ENCODE measurements at places on chromosomes 4 and X.

DNA sequence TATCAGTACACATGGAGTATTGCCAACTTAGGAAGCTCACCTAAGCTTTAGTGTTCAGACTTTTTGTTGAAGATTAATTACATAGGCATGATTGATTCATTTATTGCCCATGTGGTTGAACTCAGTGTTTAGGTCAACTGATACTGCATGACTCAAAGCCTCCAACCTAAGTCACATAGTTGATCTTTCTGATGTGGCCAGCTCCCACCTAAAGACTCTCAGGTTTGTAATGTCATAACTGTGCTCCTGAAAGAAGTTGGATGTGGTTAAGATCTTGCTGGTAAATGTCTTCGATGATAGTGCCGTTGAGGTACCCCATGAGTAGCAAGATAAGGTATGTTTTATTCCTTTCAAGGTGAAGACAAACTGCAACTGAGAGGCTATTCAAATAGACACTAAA is 192.5 kb downstream of the EDA start:
- no peak for DNase-seq

- peak; percentile 14 for DNase-seq
These were observed 708.8 kb upstream of the GRIA3 start for GRCh38 chrX:122475306-122475705.

DNA sequence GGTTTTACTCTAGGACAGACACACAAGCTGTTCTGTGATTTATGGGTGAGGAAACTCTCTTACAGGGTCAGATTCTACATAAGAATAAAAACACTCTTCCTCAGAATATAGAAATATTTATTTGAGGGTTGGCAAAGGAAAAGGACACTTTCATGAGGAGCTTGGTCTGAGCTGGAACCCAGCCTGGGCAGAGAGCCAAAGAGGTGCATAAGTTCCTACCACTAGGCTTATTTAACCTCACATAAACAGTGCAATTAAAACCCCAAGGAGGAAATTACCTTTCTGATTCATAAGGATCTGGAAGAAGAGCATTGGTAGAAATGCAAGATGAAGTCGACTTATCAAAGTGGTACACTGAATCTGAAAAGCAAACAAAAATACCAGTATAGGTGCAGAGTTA is 32.9 kb downstream of the SETD7 start:
- DNase-seq, result no peak

DNA sequence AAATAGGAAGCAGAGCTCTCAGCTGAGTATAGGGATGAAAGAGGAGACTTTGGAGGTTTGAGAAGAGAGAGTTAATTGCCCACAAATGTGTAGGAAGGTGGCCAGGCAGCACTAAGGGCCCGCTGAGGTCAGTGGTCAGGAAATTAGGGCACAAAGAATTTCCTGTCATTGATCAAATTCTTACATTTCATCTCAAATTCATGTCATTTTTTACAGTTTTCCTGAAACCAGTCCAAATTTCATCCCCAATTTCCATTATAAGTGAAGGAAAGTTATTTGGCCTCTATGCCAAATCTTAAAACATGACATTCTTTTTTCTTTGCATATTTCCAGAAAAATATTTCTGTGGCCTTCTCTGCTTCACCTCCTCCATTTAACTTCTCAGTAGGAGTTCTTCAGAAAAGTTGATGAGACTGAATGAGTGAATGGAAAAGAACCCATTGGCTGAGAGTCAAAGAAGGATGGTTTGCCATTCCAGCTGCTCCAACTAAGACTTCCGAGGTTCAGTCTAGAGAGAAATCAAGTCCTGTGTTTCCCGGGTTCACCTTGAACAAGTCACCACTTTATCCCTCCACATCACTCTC is 68.7 kb upstream of the SPRY1 start:
- peak; percentile 60 for DNase-seq

DNA sequence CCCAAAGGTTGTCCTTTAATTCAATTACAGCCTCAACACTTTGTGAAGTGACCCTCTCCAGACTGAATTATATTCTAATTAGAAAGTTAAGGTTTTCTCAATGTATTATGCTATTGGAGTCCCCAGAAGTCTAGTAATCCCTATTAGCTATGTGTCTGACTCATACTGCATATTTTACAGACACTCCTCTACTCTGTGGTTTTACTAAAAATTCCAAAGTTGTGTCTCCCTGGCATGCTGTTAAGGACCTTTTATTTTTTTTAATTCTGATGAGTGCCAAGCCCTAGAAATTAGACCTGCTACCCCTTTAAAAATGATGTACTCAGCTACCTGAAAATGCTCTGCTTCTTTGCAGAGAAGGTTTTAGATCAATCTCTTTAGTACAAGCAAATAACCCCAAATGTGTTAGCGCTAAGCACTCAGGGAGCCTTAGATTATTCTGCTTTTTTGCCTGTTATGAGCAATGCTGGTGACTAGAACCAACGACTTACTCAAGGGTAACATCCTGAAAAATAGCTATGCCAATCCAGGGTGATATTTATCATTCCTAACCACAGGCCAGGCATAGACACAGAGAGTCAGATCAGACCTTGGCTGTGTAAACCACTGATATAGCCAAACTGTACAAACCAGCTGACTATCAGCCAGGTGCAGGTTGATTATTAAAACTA is 26.1 kb upstream of the CXCL13 start:
- peak; percentile 92 for DNase-seq

- DNase-seq, result no peak
These were observed 384.4 kb downstream of the PCDH7 start for GRCh38 chr4:31104577-31104976.

GRCh38 chrX:19897091-19897490 is 9.7 kb upstream of the SH3KBP1 start:
- no peak for DNase-seq

DNA sequence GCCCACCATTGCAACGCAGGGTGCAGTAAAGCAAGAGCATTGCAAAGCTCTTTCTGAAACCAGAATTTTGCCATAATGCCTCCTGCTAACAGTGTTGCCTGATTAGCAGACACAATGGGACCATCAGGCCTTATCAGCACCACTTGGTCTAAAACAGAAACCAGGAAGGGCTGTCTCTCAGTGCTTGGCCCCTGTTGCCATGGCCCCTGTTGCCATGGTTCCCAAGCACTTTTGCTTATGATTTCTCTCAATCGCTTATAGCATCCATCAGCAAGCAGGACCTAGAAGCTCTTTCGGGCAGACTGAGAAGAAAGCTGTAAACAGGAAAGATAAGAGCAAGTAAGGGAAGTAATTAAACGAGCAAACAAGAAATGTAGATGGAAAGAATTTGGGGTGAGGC is 36.8 kb downstream of the RTL5 start:
- no peak for DNase-seq

- DNase-seq, result peak; percentile 29
These were observed 233.8 kb downstream of the FSTL5 start for GRCh38 chr4:161929956-161930355.

DNA sequence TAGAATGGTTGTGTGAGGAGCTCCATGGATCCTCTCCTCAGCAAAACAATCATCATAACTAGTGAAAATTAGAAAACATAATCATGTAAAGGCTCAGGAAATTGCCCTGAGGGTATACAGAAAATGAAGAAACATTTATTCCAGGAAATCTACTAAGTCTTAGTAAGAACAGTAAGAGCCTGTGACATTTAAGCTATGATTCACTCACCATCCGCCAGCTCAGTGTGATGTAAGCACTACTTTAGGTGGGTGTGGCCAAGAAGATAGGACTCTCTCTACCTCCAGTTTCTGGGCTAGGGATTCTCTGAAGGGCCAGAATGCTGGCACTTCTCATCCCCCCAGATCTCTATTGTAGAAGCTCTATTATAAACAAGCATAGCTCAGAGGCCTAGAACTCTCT is 147.5 kb downstream of the DLG3 start:
- DNase-seq, result peak; percentile 50

GRCh38 chrX:154714925-154715324 is 36.0 kb downstream of the GAB3 start:
- DNase-seq, result peak; percentile 52

GRCh38 chr4:165709973-165710526 is 163.0 kb upstream of the TLL1 start:
- no peak for DNase-seq

DNA sequence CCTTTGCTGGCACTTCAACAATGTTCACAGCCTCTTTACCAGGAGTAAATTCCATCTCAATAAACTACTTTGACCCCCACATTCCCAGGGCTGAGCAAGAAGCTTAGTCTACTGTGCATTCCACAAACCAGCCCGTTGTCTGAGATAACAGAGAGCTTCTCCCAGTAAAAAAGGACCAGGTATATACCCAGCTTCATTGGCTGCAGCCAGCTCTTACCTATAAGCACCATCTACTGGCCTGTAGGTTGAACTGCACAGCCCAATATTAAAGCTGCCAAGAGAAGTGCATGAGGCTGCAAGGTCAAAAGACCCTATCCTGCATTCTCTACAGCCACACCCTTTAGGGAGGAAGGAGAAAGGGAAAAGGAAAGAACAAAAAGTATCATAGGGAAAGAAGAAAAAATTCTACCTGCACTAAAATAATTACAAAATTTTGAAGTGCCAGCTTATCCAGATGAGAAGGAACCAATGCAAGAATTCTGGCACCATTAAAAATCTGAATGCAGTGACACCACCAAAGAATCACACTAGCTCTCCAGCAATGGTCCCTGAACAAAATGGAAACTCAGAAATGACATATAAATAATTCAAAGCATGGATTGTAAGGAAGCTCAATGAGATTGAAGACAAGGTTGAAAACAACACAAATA is 45.7 kb upstream of the INTU start:
- peak; percentile 42 for DNase-seq

DNA sequence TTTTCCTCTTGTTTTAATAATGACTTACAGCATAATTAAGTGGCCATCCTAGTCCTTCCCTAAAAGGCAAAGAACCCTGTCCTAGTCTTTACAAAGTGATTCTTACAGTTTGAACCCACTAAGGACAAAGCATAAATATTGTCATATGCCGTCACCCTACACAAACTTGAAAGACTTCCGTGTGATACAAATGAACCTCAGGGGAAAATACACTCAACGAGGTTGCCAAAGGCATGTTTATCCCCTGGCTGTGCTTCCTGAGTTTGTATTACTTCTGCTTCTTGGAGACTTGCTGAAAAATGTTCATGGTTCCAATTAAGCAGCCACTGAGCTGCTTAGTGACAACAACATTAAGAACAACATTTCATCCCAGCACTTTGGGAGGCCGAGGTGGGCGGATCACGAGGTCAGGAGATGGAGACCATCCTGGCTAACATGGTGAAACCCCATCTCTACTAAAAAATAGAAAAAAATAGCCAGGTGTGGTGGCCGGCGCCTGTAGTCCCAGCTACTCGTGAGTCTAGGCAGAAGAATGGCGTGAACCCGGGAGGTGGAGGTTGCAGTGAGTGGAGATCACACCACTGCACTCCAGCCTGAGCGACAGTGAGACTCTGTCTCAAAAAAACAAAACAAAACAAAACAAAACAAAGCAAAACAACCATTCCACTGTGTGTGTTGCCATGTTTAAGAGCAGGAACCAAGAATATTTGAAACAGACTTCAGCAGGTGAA is 16.2 kb downstream of the RASSF6 start:
- DNase-seq, result no peak

GRCh38 chrX:103878466-103879122 is 46.5 kb upstream of the RAB9B start:
- peak; percentile 80 for DNase-seq

DNA sequence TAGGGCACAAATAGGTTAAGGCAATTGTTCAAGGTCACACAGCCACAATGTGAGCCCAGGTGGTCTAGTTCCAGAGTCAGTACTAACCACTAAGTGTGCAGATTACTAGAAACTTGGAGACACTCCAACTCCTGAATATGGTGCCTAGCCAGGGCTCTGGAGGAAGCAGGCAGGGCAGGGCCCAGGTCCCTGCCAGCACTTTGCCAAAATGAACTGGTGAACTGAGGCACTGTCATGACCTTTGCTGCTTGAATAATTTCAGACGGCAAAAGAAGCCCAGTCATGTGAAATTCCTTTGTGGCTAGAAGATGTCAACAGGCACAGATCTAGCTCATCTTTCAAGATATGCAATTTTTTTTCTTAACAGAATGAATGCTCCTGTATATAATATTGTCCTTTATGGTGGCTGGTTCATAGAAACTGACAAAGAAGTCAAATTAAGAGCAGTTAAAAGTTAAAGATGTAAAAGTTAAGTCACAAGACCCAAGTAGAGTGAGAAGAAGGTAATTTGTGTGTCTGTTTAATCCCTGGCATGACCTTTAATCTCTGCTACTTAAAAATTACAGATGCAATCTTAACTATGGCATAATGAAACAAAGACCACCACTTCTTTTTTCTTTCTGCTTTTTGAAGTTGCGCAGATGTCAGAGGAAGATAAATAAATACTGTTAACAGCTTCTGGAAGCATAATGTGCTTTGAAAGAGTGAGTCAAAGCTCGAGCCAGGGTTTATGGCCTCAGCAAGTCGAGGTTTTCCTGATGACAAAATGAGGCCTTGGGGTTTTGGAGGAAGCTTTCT is 54.1 kb downstream of the SHROOM3 start:
- peak; percentile 29 for DNase-seq

DNA sequence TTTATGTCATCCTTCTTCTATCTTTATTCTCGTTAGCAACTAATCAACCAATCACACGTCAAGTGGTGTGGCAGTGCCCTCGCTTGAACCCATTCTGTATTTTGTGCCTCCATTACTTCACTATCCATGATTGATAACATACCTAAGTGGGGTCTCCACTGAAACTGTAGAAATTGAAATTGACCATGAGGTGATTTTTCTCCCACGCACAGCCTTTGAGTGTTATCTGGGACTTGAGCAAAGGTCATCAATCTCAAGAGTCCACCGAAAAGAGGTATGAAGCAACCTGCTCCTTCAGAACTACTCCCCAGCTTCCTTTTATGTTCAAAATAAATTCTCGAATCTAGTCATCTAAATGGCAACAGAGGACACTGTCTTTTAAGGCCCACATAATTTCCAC is 111.1 kb downstream of the SCD5 start:
- no peak for DNase-seq

- DNase-seq, result no peak
These were observed 41.9 kb upstream of the PARM1 start for GRCh38 chr4:74891037-74891436.

- no peak for DNase-seq
These were observed 5.4 kb upstream of the FGG start for GRCh38 chr4:154617820-154618317.

GRCh38 chrX:7399373-7399772 is 251.4 kb upstream of the PUDP start:
- DNase-seq, result no peak

- DNase-seq, result no peak
These were observed 40.9 kb downstream of the P2RY8 start for GRCh38 chrX:1496076-1496475.
